CD4-positive, alpha-beta T cell treated with Interleukin-6 at 100 ng/mL for 8 hours (primary cell): ENCODE measurements at places on chromosomes 6 and 20.

GRCh38 chr6:134080171-134080795, 27.9 kb upstream of the SLC2A12 start:
- DNase-seq = no peak

GRCh38 chr20:1802385-1803060, 92.7 kb upstream of the SIRPA start:
- DNase-seq = no peak

DNA sequence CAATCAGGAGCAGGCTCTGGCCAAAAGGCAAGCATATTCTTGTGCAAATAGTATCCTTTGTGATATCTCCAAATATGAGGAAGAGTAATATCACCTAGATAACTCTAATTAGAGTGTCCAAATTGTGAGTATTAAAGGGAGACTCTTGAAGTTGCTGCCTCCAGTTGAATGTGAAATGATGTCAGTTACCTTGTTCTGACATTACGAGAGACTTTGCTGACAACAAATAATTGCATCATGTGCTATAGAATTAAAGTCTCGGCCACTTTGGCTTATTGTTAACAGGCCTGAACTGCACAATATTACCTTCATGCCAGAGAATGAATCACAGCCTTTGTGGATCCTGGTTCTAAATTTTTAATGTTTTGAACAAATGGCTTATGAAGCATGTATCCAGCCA, 106.5 kb downstream of the AIG1 start:
- DNase-seq = no peak

DNA sequence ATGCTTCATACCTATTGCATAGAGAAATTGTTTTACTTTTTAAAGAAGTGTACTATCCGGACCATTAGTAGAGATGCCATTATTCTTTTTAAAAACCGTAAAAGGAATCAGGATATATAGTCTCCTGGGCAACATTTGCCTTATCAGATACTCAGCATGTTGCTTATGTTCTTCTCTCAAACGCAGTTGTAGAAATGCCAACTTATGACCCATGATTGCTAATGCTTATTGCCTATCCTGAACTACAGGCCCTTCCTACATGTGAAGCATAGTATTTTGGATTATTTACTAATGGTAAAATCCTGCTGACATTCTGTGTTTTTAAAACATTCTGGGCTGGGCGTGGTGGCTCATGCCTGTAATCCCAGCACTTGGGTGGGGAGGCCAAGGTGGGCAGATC, 99.5 kb downstream of the FOXO3 start:
- DNase-seq = no peak

DNA sequence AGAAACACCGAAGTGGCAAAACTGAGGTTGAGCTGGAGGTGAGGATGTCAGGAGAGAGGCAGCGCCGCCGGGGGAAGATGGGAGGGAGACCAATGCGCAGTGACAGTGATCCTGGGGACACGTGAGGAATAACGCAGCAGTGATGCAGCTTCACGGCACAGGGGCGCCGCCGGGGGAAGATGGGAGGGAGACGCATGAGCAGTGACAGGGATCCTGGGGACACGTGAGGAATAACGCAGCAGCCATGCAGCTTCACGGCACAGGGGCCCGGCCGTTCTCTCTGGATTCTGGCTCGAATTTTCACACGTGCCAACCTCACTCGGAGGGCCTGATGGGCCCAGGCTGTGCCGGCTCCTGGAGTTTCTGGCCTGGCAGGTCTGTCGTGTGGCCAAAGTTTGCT, 94.7 kb downstream of the SMOC2 start:
- no peak for DNase-seq

DNA sequence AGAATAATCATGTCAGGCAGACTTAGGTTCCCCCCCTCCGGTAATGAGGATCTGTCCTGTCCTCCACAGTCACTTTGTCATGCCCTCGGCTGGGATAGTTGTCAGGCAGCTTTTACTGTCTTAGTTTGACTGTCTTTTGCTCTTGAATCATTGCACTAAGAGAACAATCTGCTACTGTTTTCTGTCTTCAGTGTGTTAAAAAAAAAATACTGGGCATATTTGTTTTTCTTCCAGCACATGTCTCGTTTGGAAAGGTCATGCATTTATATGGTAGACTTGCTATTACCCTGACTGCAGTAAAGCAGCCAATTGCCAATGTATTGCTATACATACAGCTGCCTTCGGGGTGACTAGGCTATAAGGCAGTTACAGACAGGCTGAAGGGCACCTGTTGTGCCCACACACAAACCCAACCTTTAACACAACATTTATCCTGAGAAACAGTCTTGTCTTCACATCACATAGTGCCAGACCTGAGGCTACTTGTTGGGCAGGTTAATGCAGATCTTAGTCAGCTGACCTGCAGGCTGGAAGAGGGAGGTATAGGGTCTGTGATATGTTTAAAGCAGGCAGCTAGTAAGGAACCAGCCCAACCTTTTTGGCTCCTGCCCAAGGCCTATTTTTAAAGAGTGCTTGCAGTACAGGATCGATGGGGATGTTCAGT, 26.7 kb downstream of the ARFGEF3 start:
- DNase-seq = no peak

GRCh38 chr6:125918230-125918629, 38.3 kb upstream of the HINT3 start:
- no peak for DNase-seq

DNA sequence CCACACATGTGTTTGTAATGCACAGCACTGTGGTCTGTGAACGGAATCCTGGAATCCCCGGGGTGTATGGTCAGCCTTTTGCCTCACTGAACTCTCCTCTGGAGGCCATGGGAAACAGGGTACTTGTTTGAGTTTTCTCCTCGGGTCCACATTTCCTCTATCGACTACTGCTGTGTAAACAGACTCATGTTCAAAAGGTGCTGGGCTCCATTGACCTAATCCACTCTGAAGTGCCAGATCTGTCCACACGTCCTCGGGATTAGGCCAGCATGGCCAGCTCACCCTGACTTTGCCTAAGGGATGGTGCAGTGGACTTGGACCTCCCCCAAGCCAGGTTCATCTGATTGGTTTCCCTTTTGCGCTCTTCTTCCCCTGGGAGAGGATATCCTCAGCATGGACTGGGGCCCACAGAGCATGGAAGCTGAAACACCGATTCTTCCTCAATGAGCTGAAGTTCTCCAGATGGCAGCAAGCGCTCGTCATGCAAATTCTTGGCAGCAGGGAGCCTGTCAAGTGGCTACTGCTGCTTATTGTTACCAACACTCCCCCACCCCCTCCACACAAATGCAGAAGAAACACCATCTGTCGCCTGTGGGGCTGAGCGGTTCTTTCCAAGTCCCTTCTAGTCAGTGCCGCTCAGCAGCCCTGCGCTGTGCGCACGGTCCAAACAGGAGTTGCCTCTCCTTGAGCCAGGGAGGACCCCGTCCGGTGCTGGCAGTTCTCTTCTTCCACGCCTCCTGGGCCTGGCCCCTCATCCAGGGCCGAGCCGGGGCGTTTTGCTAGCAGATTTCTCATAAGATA, 292.6 kb upstream of the MARCKS start:
- no peak for DNase-seq

DNA sequence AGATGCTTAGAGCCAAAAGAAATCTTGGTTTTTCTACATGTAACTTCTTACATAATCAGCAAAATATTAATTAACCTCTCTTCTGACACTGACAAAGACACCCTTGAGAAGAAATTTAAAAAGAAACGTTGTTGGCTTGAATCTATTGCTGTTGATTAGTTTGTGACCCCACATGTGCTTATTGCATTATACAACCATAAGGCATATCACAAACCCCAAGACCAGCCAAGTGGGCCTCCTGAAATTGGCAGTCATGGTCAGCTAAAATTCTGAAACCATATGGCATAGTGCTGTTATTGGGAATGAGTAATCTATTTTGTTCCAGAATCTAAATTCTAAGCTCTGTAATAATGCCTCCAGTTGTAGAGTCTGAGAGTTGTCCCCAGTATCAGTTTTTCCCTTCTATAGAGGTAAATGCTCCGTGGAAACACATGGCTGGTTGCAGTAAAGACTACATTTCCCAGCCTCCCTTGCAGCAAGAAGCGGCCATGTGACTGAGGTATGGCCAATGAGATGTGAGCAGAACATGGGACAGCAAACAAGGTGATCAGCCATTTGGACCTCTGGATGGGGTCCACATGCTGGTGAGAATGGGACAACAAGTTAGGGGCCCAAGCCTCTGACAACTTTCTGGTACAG, 42.3 kb upstream of the PTPN1 start:
- no peak for DNase-seq

DNA sequence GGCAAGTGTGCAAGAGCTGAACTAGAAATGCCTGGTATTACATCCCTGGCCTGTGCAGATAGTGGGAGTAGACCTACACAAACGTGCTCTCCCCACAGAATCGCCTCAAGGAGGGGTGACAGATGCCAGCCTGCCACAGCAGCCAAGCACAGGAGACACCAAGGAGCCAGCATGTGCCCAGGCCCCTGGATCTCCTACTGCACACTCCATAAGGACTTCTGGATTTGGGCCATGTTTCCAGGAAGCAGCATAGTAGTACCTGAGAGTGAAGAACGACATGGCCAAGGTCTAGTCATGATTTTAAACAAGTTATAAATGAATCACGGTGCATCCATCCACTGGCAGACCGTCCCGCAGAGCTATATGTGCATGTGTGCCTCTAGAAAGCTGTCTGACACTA, 232.2 kb downstream of the SYNDIG1 start:
- no peak for DNase-seq

DNA sequence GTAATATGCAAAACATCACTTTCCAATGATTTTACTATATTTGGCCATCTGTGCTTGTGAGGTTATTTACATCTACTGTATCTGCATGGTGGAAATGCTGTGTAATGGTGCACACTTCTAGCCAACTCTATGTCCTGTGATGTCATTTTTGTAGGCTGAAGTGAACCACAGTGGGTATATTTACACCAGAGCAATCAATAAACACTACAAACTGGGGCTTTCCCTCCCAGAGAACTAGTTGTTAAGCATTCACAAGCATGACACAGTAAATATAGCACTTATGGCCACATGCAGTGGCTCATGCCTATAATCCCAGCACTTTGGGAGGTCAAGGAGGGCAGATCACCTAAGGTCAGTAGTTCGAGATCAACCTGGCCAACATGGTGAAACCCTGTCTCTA, 4.9 kb downstream of the SLC22A2 start:
- no peak for DNase-seq

DNA sequence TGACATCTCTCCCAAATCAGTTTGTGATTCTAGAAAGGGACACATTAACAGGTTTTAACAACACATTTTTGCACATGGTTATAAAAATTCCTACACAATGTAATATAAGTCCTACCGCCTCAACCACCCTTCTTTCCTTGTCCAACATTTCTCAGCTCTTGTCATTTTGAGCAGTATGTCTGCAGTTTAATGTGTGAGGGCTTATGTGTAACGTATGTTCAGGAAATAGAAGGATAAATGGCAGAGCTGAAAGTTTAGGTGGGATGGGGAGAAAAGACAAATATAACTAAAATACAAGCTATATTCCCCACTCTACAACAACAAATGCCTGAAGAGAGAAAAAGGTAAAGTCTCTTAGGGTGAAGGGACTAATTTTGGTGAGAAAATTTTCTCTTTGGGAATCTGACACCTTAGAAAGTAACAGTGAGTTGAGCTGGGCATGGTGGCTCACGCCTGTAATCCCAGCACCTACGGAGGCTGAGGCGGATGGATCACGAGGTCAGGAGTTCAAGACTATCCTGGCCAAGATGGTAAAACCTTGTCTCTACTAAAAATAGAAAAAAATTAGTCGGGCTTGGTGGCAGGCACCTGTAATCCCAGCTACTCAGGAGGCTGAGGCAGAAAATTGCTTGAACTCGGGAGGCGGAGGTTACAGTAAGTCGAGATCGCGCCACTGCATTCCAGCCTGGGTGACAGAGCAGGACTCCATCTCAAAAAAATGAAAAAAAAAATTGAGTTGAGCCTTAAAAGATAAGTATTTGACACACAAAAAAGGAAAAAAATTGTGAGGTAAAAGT, 5.1 kb downstream of the PNRC1 start:
- no peak for DNase-seq

GRCh38 chr6:134406311-134406710, 88.4 kb upstream of the SGK1 start:
- no peak for DNase-seq

GRCh38 chr6:12608016-12608860, 108.3 kb upstream of the PHACTR1 start:
- DNase-seq = no peak

GRCh38 chr6:46393161-46393939, 97.9 kb downstream of the RCAN2 start:
- DNase-seq = no peak

DNA sequence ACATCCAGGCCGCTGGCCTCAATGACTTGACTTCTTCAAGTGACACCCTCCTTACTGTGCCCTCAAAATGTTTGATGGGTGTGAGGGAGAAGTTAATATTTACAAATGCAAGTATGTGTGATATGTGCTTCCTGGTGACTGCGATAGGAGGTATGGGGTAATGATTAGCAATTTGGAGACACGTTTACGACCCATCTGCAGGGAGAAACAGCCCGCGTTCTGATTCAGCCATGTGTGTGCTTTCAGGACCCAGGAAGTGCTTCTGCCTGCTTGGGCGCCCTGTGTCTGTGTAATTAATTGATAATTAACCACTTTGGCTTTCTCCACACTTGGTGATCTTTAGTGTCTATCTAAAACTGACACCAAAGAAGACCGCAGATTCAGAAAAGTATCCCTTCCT, 25.0 kb downstream of the SIRPA start:
- no peak for DNase-seq

GRCh38 chr6:147933224-147933623, 409.4 kb upstream of the SASH1 start:
- no peak for DNase-seq

DNA sequence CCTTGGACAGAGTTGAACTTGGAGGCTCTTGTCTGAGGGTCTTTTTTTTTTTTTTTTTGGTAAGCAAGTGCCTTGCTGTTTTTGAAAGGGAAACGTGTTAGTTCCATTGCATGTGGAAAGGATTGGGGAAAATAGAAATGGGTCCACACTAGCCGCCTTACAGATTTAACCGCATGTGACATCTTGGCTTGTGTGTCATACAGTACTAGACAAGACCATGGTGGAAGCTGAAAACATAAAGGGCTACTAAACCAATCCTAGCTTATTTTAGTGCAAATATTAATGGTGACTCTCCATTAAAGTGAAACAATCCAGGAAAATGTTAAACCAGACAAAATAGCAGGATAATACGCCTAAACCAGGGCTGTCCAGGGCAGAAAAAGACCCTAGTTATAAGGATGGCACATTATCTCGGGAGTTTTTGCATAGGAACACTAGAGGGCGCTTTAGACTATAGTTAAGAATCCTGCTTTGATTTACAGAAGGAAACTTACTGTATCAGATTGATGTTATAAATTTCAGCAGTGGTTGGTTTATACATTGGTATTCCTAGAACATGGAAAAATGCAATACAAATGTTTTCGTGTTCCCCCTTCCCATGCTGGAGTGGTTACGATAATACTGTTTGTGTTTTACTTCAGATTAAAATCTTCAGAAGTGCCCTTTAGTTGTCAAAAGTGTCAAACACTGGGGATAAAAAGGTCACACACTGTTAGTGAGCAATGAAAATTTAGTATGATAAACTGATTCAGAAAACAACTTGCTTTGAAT, 59.8 kb upstream of the DEK start:
- peak; percentile 37 for DNase-seq

DNA sequence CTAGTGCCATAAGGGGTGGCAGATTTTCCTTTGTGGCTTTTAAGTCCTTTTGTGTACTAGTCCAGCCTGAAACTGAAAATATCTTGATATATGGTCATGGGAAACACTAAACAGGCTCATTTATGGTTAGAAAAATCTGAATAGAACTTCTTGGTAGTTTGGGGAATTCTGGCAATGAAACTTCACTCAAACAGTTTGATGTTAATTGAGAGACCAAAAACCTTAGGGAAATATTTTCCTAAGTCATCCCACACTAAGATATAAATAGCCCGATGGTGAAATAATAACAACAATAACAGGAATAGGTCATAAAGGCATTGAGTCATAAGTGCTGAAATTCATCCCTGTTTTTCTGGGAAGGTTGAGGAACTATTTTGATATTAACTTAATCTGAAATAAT, 146.2 kb upstream of the SMLR1 start:
- DNase-seq = no peak
